Activated CD4-positive, alpha-beta T cell treated with anti-CD3 and anti-CD28 coated beads, Interleukin-2, amount 10 ng/mL, durations not matched to agents 7 days and 5 days (primary cell): ENCODE measurements at places on chromosomes 6 and 20.

GRCh38 chr6:74091136-74091793, 395.3 kb downstream of the CD109 start:
- DNase-seq, result no peak

GRCh38 chr6:95208621-95209020, 368.7 kb upstream of the MANEA start:
- DNase-seq, result no peak

DNA sequence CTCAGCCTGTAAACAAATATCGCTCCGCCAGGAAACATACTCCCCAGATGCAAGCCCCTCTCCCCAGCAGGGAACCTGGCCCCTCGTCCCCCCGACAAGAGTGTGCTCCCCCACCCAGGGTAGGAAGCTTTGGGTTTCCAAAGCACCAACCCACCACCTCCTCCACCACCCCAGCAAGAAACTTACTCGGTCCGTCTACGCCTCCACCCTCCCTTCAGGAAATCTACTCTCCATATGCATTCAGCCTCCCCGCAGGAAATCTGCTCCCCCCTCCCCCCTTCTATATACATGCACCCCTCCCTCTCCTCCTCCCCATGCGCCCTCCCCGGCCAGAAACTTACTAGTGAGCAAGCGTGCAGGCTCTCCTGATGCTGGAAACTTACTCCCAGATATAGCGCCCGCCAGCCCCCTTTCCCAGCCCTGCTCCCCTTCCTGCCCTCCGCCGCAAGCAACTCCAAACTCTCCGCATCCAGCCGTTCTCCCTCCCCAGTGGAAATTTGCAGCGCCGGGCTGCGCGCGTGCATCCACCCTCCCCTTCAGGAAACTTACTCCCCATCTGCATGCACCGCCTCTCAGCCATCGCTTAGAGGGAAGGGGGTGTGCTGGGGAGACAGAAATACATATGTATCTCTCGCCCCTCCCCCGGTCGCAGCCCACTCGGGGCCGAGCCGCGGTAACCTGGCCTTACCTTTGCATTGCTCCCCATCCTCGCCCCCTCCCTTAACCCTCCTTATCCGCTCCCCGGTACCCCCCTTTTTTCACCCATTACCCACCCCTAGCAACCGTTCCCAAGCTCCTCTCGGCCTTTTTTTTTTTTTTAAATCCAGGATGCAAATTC, at the start of gene TRERF1:
Gene TRERF1, minus strand, starts transcription at position 594 of the 838 bp plus-strand sequence. CDS start 182,336 bp downstream, outside the sequence.
- DNase-seq, result peak; percentile 77

DNA sequence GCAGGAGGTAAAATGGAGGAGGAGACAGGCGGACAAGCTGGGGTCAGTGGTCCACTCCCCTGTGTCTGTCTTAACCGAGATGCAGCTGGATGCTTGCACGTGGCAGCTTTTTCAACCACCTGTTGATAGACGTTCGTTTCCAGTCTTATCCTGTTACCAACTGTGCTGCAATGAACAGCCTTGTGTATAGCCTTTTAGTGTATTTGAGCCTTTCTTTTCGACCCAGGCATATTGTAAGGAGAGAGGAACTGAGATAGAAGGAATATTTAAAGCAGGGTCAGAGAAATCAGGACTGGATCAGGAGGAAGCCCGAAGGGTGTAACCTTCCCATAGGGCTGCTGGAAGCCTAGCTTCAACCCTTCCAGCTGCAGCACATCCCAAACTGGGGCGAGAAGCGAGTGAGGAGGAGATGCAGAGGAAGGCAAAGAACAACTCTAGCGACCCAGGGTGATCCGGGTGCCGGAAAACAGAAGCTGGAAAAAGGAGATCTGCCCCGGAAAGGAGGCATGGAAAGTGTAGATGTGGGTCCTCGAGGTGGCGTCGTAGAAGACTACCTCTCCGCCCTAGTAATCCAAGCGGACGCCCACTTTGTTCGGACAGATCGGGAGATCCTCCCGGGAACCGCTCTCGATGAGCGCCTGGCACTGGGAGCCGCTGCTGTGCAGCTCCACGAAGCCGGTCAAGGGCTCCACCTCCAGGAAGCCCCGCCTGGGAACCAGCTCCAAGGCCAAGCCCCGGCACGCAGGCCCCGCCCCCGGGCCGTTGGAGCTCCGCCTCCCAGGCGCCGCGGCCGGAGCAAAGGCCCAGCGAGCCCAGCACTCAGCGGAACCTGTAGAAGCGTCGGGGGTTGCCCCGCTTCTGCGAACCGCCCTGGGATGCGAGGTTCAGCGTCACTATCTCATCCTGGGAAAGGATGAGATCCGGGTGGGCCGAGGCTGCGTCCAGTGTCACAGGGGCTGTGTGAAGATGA, 11.2 kb downstream of the TRIM31 start:
- DNase-seq, result peak; percentile 64

- no peak for DNase-seq
Observed at GRCh38 chr20:57598491-57598890, 21.7 kb downstream of the ZBP1 start.

GRCh38 chr6:169046021-169046420, 207.6 kb downstream of the THBS2 start:
- DNase-seq, result no peak

DNA sequence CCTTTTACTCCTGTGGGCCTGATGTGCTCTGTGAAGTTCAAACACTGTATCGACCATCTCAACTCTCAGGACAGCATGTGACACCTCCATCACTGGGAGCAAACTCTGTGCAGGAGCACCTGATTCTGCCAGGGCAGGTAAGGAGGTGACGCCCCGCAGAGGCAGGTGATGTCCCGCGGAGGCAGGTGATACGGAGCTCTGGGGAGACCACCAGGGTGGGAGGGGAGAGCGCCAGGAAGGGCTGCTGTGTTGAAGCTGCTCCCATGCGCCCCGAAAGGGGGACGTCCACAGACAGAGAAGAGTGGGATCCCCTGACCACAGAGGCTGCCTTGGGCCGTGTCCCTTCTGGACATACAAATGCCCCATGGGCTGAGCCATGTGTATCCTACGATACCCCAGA, 58.3 kb downstream of the DACT2 start:
- no peak for DNase-seq

DNA sequence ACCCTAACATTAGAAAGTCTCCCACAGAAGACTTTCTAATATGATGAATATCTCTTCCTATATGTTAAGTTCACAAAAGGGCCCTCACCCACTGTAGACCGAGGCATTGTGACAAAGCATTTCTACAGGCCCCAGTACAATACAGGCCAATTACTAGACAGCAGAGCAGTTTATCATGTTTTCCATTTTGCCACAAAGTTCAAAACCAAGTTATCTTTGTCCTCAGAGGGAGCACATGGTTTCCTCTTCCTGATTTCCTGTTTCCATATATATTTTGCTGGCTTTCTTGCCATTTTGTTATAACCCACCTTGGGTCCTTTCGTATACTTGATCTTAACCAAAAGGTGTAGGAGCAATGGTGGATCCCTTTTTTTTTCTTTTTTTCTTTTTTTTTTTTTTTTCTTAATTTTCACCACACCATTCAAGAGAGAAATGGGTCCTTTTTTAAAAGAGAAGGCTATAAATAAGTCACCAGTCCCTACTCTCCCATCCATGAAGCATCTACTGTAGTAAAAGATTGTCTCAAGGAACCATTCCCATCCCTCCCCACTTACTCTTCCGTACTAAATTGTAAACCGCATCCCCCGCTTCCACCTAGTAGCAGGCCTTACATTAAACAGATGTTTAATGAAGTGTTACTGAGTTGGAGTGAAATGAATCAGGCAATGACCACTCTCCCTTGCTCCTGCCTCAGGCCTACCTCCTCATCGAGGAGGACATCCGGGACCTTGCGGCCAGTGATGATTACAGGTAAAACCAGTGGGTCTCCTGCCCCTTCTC, 2.1 kb upstream of the UBE2C start:
- no peak for DNase-seq

GRCh38 chr20:37521061-37521771, at the start of gene NNAT:
NNAT (plus strand) TSS chr20:37521250; CDS start chr20:37521332, 82 bp downstream.
- no peak for DNase-seq
